ENCODE measurements at places on chromosomes 7 and 10.

GRCh38 chr7:14287398-14287797 is 297.9 kb upstream of the ETV1 start:
- no peak for DNase-seq

- DNase-seq = no peak
Measured at GRCh38 chr10:125193306-125193877, 33.0 kb upstream of the CTBP2 start.

GRCh38 chr10:119251315-119251708 is 43.9 kb downstream of the GRK5 start:
- peak; percentile 75 for DNase-seq

- DNase-seq = no peak
Measured at GRCh38 chr10:96675846-96676245, 44.5 kb downstream of the PIK3AP1 start.

GRCh38 chr10:17431871-17432311 is 22.5 kb downstream of the ST8SIA6 start:
- peak; percentile 25 for DNase-seq
